ENCODE measurements at places on chromosomes 3 and 15.

DNA sequence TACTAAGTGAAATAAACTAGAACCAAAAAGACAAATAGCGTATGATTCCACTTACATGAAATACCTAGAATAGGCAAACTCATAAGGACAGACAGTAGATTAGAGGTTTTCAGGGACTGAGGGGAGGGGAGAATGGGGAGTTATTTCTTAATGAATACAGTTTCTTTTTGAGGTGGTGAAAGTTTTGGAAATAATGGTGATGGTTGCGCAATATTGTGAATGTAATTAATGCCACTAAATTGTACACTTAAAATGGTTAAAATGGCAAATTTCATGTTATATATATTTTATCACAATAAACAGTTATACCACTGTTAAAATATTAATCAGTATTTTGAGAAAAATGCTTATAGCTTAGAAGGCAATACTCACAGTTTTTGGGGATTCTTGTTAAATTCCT is 11.0 kb downstream of the UBE2E1 start:
- no peak for DNase-seq

DNA sequence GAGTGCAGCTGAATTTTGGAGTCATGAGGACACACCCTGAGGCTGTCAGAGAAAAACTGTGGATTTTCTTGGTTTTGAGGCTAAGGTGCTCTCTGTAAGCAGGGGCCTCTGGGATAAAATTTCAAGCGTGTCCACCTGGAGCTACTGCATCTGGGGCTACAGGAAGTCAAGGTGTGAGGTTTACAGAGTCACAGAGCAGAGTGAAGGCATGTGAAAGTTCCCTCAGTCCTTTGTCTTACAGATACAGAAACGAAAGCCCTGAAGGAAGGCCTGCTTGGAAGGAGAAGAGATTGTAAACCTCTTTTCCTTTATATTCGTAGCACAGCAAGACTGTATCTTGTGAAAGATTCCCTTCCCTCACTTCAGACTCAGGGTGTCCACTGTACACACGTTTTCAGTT is 138.6 kb downstream of the OPA1 start:
- no peak for DNase-seq

DNA sequence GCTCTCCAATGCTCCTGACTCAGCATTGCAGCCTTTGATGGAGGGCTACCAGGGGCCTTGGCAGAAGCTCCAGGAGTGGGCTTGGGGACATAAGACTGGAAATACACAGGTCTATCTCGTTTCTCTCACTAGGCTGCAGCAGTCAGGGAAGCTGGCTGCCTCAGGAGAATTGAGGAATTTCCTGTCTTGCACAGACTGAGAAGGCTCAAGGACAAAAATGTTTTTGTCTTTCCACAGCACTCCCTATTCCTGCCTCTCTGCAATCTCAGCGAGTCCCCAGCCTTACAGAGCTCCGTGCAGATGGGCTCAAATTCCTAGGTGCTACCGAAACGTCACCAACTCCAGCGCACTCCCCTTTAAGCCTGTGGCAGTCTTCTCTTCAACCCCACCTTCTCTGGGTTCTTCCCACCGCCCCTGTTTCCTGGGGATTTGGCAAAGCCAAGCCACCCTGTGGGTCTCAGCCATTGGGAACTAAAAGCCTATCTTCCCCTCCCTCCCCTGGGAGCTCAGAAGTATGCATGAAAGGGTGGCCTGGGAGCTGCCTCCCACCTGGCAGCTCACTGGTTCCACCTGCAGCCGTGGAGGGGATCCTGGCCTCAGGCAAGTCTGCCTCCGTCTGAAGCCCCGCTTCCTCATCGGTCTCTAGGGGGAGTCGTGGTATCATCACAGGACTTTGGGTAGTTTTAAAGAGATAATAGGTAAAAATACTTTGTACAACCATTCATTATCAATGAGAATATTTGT is 322.6 kb upstream of the FRG2C start:
- DNase-seq: no peak

DNA sequence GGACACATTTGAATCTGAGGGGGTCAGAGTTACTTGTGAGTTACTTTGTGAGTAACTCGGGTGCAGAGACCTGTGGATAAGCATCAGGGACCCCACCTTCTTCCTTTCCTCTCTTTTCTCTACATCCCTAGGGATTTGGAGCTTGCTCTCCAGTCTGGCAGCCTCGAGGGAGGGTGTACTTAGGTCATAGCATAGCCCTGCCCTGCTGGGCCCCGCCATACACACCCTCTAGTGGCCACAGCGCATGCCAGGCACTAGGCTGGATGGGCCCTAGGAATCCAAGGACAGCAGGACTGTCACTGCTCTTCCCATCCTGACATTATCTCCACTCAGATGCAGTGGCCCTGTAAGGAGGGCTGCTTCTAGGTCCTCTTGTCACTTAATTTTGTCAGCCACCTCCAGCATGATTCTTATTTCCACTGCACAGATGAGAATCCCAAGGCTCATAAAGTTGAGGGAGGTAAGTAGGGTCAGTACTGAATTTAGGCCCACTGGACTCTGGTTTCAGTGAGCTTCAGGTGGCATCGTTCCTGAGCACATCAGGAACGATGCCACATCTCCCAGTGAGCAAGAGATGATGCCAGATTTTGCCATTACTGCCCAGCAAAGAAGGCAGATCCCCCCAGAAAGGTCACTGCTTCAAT is 3.6 kb upstream of the SMAD6 start:
- DNase-seq: peak; percentile 5

GRCh38 chr3:161969867-161970266 is 473.3 kb downstream of the OTOL1 start:
- no peak for DNase-seq

GRCh38 chr3:99599894-99600293 is 38.5 kb upstream of the COL8A1 start:
- DNase-seq: no peak

- DNase-seq: no peak
These were observed 5.1 kb downstream of the TTC21A start for GRCh38 chr3:39112535-39112934.

- no peak for DNase-seq
These were observed 36.5 kb downstream of the AQP9 start for GRCh38 chr15:58174709-58175108.

GRCh38 chr3:45701172-45701867 is 12.1 kb downstream of the SACM1L start:
- DNase-seq: no peak

GRCh38 chr15:44573386-44573785 is 36.4 kb downstream of the EIF3J start:
- DNase-seq: no peak

GRCh38 chr15:70833861-70834765 is 19.8 kb downstream of the LARP6 start:
- no peak for DNase-seq

DNA sequence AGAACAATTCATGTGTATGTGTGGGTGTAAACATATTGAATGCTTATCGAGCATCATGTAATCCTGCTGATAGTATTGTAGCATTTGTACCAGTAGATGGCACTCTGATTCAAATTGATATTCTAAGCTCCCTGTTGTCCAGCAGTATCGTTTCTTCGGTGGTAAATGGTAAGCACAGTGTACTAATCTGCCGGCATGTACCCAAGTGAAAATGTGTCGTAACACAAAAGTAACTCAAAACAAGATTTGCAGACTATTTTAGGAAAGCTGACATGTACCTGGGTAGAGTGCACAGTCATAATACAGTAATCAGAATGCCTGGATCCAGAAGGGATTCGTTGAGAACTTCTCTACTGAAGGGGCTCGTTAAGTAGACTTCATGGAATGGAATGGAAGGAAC is 31.7 kb upstream of the MNS1 start:
- DNase-seq: peak; percentile 30

GRCh38 chr15:27648359-27648758 is 450.8 kb downstream of the OCA2 start:
- no peak for DNase-seq

GRCh38 chr3:152349392-152349791 is 80.7 kb downstream of the MBNL1 start:
- DNase-seq: no peak

DNA sequence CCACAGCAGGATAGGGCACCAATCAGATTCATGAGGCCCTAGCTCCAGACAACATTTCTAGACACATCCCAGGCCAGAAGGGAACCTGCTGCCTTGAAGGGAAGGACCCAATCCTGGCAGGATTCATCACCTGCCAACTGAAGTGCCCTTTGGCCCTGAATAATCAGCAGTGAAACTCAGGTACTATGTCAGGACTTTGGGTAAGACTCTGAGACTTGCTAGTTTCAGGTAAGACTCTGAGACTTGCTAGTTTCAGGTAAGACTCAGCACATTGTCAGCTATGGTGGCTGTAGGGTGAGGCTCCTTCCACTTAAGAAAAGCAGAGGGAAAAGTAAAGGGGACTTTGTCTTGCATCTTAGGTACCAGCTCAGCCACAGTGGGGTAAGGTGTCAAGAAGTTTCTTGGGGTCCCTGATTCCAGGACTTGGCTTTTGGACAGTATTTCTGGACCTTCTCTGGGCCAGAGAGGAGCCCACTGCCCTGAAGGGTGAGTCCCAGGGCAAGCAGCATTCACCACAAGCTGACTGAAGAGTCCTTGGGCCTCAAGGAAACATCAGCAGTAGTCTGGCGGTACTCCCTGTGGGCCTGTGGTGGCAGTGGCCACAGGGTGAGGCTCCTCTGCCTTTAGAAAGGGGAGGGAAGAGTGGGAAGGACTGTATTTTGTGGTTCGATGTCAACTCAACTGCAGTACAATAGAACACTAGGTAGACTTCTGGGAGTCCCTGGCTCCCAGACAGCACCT is 13.7 kb upstream of the COL8A1 start:
- no peak for DNase-seq

DNA sequence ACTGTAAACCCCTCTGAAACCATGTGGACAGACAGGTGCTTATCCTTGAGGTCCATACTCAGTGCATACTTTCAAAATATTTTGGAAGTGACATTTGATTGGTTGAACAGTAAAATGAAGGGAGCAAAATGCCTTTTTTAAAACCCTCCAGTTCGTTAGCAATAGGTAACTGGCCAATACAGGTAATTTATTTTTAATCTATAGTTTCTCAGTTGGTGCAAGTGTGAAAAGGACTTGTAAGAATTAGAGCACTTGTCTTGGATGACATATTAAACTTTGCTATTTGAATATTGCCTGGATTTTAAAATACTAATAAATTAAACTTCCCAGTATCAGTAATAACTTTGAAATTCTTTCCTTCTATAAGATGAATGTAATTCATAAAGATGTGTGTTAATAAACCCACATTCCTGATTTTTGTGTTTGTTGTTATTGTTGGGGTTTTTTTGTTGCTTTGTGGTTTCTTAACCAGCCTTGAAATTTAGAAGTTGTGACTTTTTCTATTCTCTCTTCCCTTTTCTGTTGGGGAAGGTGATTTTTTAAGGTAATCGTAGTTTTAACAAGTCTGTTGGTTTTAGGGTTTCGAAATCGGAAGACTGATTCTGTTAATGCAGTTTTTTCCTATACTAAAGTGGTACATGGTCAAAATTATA is 90.0 kb downstream of the STT3B start:
- DNase-seq: no peak

Measured in NCI-H1092 (cell line).